ENCODE measurements at places on chromosomes 1 and 21. TPM values are rescaled to one million over a fixed set of nuclear protein-coding genes. Genes with fewer than 3 reads are reported as not detected.

UTP25 gene
- total RNA-seq = 5.1 TPM

CYYR1 gene
- 1.6 TPM for total RNA-seq

SAMD13 gene
- 0.54 TPM for total RNA-seq

ADGRB2 gene
- total RNA-seq = 3.9 TPM

FOXE3 gene
- total RNA-seq = not detected

S100A12 gene
- total RNA-seq = not detected

UBE2U gene
- total RNA-seq = not detected

KCNQ4 gene
- under 0.01 TPM for total RNA-seq

PCP4 gene
- total RNA-seq = not detected

RNF186 gene
- total RNA-seq = not detected

AGO4 gene
- 5.1 TPM for total RNA-seq

PTPRC gene
- not detected for total RNA-seq

NOS1AP gene
- total RNA-seq = not detected

KIF21B gene
- 0.16 TPM for total RNA-seq

EVA1C gene
- total RNA-seq = 16.4 TPM

GUCA2B gene
- total RNA-seq = not detected

ADAM30 gene
- total RNA-seq = not detected

NMNAT2 gene
- total RNA-seq = 3.4 TPM

TMPRSS2 gene
- total RNA-seq = not detected

EXOSC10 gene
- 39.7 TPM for total RNA-seq

AMIGO1 gene
- 0.36 TPM for total RNA-seq

KCNJ9 gene
- total RNA-seq = not detected

IGSF3 gene
- 7.4 TPM for total RNA-seq

PLA2G2C gene
- not detected for total RNA-seq

APCS gene
- not detected for total RNA-seq

BNIPL gene
- total RNA-seq = not detected

PTPN14 gene
- total RNA-seq = 39.0 TPM

KIAA1614 gene
- total RNA-seq = 4.9 TPM

LRRC71 gene
- not detected for total RNA-seq

SLC16A4 gene
- total RNA-seq = 10.4 TPM

RHCE gene
- 1.1 TPM for total RNA-seq

HLX gene
- total RNA-seq = 7.0 TPM

LCE1B gene
- total RNA-seq = not detected

PGBD5 gene
- under 0.01 TPM for total RNA-seq

LDLRAD1 gene
- not detected for total RNA-seq

DMRTA2 gene
- not detected for total RNA-seq

AGMAT gene
- total RNA-seq = 0.36 TPM

LMX1A gene
- not detected for total RNA-seq

GBP4 gene
- 0.81 TPM for total RNA-seq

ASCL5 gene
- not detected for total RNA-seq

LMO4 gene
- total RNA-seq = 49.1 TPM

ZNF496 gene
- 18.0 TPM for total RNA-seq

FCRL4 gene
- total RNA-seq = not detected

HPCAL4 gene
- under 0.01 TPM for total RNA-seq

PEX10 gene
- 22.0 TPM for total RNA-seq

OR2T27 gene
- total RNA-seq = not detected

SLC6A17 gene
- total RNA-seq = under 0.01 TPM

GPR157 gene
- 3.9 TPM for total RNA-seq

LRRC53 gene
- not detected for total RNA-seq

CHI3L2 gene
- 4.9 TPM for total RNA-seq

NUF2 gene
- total RNA-seq = 4.7 TPM

MYOG gene
- not detected for total RNA-seq

C1orf94 gene
- not detected for total RNA-seq
